ENCODE measurements at places on chromosomes 16 and 17.

GRCh38 chr17:41906465-41907184, 12.1 kb downstream of the ACLY start:
- no peak for DNase-seq

DNA sequence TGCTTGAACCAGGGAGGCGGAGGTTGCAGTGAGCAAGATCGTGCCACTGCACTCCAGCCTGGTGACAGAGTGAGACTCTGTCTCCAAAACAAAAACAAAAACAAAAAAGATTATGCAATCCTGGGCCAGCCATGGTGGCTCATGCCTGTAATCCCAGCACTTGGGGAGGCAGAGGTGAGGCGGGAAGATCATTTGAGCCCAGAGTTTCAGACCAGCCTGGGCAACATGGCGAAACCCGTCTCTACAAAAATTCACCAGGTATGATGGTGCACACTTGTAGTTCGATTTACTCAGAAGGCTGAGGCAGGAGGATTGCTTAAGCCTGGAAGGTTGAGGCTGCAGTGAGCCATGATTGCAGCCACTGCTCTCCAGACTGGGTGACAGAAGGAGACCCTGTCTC, 109.6 kb downstream of the PPM1E start:
- DNase-seq, result no peak

DNA sequence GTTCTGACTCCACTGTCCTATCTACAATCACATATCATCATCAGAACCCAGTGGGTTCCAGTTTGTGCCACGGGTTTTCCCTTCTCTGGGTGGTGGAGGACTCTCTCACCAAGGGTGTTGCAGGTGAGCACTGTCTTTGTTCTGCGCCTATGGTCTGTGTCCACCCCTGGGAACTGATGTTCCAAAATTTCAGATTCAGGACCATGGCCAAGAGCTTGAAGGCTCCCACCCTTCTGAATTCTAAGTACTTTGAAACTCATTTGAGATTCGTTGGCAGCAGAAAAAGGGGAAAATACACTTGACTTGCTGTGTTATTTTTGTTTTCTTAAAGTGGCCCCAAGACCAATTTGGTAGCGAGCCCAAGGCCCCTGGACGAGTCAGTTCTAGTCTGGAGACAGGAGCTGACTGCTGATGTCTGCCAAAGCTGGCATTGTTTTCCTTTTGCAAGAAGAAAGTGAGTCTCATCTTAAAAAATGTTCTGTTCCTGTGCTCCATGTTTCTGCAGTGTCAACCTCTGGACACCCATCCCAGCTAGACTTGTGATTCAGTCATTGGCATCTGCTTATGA, 310.9 kb downstream of the HAPSTR1 start:
- DNase-seq, result no peak

- DNase-seq, result no peak
These were observed 111.0 kb downstream of the IRX5 start for GRCh38 chr16:55041540-55042234.

- DNase-seq, result no peak
These were observed 5.1 kb downstream of the B3GNT9 start for GRCh38 chr16:67145746-67146145.

DNA sequence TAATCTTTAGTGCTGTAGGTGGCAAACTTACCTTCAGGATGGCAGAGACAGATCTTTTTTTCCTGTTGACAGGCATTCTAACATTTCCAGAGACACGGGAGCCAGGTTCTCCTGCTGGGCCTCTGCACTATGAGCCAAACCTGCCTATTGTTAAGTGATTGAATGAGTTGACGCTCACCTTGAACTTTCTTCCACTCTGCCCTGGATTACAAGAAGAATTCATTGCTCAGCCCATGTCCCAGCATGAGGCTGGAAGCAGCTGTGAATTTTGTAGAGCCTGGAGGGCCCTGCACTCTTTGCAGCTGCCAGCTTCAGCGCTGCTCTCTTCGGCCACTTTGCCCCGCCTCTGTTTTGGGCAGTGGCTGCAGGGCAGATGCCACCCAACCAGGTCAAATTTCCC, 9.4 kb upstream of the SLC7A5 start:
- DNase-seq, result no peak

DNA sequence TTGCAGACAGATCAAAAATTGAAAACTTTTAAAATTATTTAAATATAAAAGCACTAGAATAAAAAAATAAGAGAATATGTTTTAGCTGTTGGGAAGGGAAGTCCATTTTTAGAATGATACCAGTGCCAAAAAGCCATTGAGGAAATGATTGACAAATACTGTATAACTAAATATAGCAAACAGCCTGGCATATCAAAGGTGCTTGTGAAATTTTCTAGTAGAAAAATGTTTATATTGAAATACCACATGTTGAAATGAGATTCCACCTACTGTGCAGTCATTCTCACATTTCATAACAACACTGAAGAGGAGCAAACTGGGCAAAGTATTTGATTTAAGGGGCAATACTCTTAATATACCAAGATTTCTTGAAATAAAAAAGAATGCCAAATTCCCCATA, 183.5 kb downstream of the PHKB start:
- no peak for DNase-seq
